MV-4-11 (cell line): ENCODE measurements at places on chromosomes 11 and 22.

- no peak for DNase-seq
Measured at GRCh38 chr11:118263112-118263511, 985 bp downstream of the MPZL2 start.

GRCh38 chr11:93984196-93984567 is 37.0 kb upstream of the HEPHL1 start:
- no peak for DNase-seq

GRCh38 chr11:7643314-7643713 is 30.0 kb downstream of the CYB5R2 start:
- no peak for DNase-seq

DNA sequence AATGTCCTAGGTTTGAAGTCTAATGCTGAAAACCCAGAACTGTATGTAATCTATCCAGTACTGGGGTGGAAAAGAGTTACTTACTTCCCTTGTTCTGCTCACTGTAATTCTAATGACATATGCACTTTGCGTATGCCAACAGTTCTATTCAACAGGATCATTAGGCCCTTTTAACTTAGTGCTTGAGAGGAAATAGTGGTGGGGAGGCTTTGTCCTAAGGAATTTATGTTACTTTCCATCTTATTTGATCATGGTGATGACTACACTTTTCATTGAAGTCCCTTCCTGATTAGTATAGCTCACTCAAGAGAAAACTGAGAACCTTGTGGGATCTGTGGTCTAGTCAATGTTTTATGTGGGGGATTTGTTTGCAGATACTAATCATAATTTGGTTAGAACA is 348.2 kb downstream of the GUCY1A2 start:
- DNase-seq = no peak

DNA sequence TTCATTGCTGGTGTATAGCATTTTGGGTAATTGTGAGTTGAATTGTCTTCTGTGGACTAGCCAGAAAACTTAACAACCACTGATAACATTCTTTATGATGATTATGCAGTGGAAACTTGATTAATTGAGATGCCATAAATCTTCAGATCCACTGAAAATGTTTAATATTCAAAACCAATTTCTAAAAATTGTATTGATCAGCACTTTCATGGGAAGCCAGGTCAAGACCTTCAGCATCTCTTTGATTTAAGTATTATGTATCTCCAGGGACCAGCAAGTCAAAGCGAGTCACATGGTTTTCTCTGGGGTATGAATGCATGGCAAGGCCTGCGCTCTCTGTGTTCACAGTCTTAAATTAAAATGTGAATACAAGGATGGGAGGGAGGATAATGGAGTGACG is 596.9 kb downstream of the OPCML start:
- no peak for DNase-seq

DNA sequence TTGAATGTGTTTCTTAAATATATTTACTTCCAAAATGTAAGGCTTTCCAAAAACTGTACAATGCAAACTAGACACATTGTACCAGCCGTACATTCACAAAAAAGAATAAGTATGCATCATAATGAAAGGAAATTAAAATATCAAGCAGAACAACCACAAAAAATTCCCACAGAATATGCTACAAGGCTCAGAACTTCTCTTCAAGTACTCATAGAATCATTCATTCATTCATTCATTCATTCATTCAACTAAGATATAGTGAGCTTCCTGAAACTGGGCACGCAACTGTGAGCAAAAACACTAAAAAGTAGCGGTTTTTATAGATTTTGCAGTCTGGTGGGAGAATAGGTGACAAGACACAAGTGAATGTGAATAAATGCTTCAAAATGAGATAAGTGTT is 690.1 kb downstream of the KCNA4 start:
- no peak for DNase-seq

- no peak for DNase-seq
Measured at GRCh38 chr22:45777046-45777851, 105.6 kb downstream of the ATXN10 start.
